Bone marrow (tissue), 2 donors: ENCODE measurements at places on chromosomes 4 and X.
A peak's percentile ranks its signal among the peaks of the same experiment; 100 is the strongest.

DNA sequence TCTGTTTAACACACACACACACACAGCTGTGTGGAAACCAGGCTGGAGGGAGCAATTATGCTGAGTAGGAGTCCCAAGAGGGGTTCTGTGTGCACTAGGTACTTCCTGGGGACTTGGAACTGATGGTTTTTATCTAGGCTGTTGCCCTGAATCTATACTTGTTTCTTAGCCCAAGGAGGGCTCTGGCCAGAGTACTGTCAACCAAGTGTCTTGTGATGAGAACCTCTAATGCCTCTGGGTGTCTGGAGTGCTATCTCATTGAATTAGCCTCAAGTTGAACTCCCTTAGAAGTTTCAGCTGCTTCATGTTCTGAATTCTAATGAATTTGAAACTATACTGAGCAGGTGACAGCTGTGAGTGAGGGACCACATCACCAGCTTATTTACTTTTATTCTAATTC is 16.6 kb downstream of the ARHGAP24 start:
- no peak for DNase-seq

DNA sequence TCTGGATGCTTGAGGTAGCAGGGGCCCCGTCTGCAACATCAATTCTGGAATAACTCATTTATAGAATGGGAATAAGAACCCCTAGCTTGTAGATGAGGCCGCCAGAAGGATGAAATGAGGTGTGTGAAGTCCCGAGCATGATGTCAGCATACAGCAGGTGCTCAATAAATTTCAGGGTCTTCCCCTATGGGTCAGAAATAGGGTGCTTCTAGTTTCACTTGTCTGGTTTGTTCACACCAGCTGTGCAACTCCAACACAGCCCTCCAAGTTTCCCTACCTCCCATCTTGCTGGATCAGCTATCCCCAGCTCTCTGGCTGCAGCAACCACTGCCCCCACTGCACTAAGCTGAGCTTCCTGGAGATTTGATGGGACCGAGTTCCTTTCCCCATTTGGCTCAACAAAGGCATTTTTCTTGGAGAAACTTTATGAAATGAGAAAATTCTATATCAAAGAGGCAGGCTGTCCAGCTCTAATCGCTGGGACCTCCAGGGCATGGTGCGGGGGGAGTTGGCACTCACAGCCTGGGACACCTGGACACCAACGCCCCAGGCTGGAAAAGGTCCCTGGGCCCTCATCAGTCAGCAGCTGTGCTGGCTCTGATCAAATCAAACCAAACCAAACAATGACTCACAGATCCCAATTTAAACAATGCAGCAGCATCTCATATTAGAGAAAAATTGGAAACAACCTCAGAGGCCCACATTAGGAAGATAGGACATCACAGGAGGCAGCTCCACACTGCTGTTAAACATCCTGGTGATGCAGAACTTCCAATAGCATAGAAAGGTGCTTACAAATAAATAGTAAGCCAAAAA is 13.3 kb downstream of the SLC2A9 start:
- no peak for DNase-seq

- no peak for DNase-seq
Observed at GRCh38 chr4:184528713-184529112, 54.4 kb upstream of the IRF2 start.

GRCh38 chr4:1715002-1715758 is 3.1 kb upstream of the SLBP start:
- DNase-seq, result peak; percentile 52

DNA sequence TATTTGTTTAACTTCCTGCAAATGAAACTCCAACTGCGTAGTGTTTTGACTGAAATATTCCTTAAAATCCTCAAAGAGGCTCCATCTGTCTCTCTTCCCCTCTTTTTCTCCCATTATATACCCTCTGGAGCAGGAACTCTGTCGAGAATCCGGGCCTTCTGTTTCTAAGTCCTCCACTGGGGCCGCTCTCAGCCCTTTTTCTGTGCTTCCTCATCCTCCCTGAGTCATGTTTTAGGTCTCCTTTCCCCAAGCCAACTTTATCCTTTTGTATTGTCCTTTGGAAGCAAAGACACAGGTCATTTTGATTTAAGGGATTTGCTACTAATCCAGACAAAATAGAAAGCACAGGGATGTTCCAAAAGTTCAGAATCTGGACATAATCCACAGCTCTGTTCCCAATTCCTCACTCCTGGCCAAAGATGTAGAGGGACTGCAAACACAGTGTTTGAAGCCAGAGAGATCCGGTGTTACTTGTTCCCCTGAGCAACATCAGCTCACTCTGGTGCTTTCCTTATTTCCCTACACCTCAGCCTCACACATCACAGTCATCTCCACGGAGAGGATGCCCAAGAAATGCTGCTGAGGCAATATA is 131.0 kb upstream of the KLF3 start:
- DNase-seq, result no peak

- DNase-seq, result no peak
Observed at GRCh38 chrX:627510-627981, 3.0 kb upstream of the SHOX start.

DNA sequence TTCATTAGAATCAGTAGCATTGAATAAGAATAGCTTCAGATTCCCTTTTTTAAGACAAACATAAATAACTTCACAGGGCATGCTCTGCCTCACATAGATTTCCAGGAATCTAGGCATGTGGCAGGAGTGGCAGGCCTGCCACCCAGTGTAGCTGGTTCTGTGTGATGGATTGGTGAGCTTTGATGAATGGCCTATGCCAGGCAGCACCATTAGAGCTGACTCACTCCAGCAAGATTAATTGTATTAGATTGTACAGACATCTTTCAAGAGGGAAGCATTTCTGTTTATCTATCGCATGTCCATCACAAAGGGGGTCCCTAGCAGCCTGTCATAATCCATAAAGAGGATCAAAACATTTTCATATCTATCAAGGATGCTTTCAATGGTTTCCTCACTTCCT is 71.9 kb downstream of the NAA11 start:
- no peak for DNase-seq

DNA sequence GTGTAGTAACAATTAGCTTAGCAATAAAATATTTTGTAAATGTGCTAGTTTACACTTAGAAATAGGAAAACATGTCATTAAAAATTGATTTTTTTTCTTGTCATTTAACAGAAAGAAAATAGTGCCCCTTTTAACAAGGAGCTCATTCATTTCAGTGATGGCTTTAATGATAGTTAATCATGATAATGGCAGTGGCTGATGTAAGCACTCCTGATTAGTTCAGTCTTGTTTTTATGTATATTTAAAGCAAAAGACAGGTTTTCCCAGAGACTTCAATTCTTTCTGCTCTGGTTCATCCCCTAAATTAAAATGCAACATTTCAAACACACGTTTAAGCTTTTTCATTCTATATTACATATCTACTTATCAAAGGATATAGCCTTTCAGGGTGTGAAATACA is 1039.5 kb upstream of the PCDH7 start:
- DNase-seq, result no peak

DNA sequence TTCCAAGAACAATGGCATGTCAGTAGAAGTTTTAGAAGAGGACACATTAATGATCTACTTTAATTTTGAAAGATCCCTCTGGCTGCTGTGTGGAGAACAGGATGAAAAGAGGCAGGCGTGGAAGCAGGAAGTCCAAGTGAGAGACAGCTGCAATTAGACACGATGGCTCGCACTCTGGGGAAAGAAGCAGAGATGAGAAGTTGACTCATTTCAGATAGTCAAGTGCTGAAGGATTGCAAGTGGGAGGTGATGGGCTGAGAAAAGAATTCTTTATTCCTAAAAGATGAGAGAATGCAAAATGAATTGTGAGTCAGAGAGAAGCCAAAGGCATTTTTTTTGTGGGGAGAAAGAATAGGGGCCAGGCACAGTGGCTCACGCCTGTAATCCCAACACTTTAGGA is 16.5 kb downstream of the RXFP1 start:
- DNase-seq, result peak; percentile 27

- DNase-seq, result no peak
Observed at GRCh38 chr4:78939667-78940008, 400 bp upstream of the PAQR3 start.

- DNase-seq, result no peak
Observed at GRCh38 chrX:21004835-21005234, 369.4 kb upstream of the CNKSR2 start.

- DNase-seq, result no peak
Observed at GRCh38 chr4:60432911-60433310, 767.2 kb upstream of the ADGRL3 start.

GRCh38 chr4:155745984-155746383 is 12.8 kb upstream of the GUCY1B1 start:
- DNase-seq, result no peak

GRCh38 chr4:145936142-145936996 is 2.3 kb downstream of the ZNF827 start:
- peak; percentile 40 for DNase-seq

GRCh38 chrX:95539041-95539440 is 1145.6 kb upstream of the DIAPH2 start:
- DNase-seq, result no peak

GRCh38 chrX:1592470-1593142 is 1.2 kb downstream of the AKAP17A start:
- DNase-seq, result peak; percentile 26

- DNase-seq, result no peak
Observed at GRCh38 chr4:165720411-165721082, 152.5 kb upstream of the TLL1 start.

- no peak for DNase-seq
Observed at GRCh38 chrX:131783555-131784308, 239.4 kb upstream of the STK26 start.

DNA sequence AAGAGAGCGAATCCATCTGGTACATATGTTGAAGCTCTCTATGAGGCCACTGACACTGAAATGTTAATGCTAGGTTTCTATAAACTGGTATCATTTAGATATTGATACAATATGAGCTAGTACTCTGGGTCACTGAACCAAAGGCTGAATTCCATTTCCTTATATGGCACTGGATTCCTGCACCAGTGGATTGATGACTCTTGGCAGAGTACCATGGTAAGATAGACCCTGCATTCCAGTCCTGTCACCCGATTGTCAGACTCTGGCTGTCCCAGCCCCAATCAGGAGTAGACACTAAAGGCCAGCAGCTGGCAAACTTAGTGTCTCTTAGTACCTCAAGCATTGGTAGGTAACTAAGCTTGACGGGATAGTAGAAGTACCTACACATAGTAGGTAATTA is 44.0 kb upstream of the EOLA2 start:
- no peak for DNase-seq

GRCh38 chrX:68902706-68903504 is 74.1 kb downstream of the EFNB1 start:
- DNase-seq, result no peak

- DNase-seq, result peak; percentile 29
Observed at GRCh38 chr4:70666369-70666768, at the start of gene JCHAIN. TSS of gene JCHAIN (minus strand) at chr4:70666508. CDS start at chr4:70666490, 18 bp downstream.

DNA sequence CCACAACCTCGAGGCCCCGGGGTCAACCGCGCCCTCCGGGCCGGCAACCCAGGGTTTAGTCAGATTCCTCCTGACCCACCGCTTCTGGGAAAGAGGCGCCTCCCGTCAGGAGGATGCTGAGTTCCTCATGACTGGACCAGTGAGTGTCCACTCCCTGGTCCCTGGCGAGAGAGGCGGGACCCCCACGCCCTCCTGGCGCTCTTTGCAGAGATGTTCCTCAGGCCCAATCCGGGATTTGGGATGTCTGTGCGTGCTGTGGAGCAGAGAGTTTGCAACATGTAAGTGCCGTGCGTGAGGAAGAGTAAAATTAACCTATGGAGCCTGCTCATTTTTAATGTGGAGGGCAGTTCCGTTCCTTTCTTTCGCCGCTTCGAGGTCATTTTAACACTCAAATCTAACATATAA is 824 bp upstream of the UGDH start:
- DNase-seq, result no peak

GRCh38 chr4:35493977-35494376 is 750.3 kb downstream of the ARAP2 start:
- DNase-seq, result no peak

- DNase-seq, result no peak
Observed at GRCh38 chr4:17869327-17869726, 58.5 kb downstream of the NCAPG start.

DNA sequence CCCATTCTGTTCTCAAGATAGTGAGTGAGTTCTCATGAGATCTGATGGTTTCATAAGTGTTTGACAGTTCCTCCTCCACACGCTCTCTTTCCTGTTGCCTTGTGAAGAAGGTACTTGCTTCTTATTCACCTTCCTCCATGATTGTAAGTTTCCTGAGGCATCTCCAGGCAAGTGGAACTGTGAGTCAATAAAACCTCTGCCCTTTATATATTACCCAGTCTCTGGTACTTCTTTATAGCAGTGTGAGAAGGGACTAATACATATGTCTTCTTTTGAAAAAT is 58.4 kb downstream of the CFAP299 start:
- no peak for DNase-seq

- DNase-seq, result no peak
Observed at GRCh38 chrX:37302569-37302968, 46.6 kb upstream of the PRRG1 start.

GRCh38 chrX:42720209-42720608 is 57.8 kb downstream of the PPP1R2C start:
- no peak for DNase-seq

DNA sequence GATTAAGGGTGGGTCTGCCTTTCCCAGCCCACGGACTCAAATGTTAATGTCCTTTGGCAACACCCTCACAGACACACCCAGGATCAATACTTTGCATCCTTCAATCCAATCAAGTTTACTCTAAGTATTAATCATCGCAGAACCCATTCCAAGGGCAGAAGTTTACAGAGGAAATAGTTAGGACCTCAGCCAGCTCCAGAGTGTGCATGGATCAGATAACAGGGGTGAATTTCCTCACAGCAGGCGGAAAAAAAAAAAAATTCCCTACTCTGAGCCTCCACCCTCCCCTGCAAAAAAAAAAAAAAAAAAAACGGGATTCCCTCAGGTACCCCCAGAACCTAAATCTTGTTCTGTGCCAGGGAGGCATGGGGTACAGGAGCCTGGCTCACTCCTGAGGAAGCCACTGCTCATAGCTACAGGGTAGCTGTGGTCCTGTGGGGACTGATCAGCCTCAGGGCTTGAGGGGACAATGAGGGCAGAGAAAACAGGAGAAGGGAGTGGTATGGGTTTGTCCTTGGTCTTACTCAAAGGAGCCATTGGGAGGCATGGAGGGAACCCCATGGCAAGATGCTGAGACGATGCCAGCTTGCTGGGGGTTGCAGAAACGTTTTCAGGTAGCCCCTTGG is 113.0 kb downstream of the DHRSX start:
- no peak for DNase-seq

DNA sequence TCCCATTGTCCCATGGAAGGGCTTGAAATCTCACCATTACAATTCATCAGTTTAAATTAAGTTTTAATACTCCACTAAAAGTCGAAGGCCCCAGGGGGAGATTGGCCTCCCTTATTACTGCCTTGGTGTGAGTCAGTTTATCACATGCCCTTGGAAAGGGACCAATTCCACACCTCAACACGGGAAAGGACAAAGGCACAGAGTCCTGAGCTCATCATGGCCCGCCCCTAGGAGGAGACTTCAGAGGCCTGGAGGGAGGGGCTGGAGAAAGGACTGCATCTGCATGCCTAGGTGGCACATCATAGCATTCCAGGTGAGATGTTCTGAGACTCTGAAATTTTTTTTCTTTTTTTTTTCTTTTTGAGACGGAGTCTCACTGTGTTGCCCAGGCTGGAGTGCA is 2.8 kb upstream of the SEL1L3 start:
- DNase-seq, result no peak
